Right cardiac atrium (tissue), 5 donors: ENCODE measurements at places on chromosomes 4 and X. TPM values are rescaled to one million over a fixed set of nuclear protein-coding genes. Genes with fewer than 3 reads are reported as not detected.
A peak's percentile ranks its signal among the peaks of the same experiment; 100 is the strongest.

The SERPINA7 gene
- total RNA-seq: not detected

The FATE1 gene
- total RNA-seq: not detected

- no peak for DNase-seq
Observed at GRCh38 chrX:47864785-47865184, 28.1 kb downstream of the ZNF81 start.

GRCh38 chr4:8315435-8316250, 46.1 kb downstream of the HTRA3 start:
- peak; percentile 77 for DNase-seq
